ENCODE measurements at places on chromosomes 11 and 22.

GRCh38 chr11:34809191-34810106 lies 106.7 kb downstream of the APIP start:
- no peak for DNase-seq

DNA sequence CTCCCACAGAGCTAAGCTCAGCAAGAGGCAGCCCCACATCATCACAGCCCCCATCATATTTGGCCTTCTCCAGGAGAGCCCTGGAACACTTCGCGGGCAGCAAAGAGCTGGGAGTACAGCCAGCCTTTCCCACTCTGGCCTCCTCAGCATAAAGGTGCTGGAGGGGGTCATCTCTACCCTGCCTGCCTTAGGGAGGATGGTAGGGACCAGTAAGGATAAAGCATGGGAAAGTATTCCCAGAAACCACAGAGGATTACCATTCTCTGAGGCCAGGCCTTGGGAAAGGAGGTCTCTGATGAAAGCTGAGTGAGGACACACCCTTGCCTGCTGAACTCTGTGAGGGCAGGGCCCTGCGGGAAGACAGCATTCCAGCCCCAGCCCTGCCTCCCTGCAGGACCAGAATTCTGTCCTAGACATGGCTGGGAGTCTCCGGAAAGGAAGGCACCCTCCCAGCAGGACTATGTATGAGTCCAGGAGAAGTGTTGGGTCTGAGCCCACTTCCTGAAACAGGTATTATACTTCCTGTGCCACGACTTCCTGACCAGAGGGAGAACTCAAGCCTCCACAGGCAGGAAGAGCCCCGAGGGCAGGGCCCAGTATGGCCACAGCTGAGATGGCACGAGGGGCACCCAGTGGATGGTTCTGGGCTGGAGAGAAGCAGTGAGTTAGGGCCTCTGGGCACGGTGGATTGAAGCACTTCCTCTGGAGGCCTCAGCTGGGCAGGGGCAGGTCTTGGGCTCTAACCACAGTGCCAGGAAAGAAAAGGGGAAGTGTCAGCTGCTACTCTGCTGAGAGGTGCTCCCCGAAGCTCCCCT lies 12.9 kb upstream of the CASTOR1 start:
- DNase-seq = no peak

- no peak for DNase-seq
Measured at GRCh38 chr11:16034074-16034473, 322.3 kb downstream of the SOX6 start.

GRCh38 chr11:60477035-60477445 lies 15.5 kb upstream of the MS4A12 start:
- no peak for DNase-seq

DNA sequence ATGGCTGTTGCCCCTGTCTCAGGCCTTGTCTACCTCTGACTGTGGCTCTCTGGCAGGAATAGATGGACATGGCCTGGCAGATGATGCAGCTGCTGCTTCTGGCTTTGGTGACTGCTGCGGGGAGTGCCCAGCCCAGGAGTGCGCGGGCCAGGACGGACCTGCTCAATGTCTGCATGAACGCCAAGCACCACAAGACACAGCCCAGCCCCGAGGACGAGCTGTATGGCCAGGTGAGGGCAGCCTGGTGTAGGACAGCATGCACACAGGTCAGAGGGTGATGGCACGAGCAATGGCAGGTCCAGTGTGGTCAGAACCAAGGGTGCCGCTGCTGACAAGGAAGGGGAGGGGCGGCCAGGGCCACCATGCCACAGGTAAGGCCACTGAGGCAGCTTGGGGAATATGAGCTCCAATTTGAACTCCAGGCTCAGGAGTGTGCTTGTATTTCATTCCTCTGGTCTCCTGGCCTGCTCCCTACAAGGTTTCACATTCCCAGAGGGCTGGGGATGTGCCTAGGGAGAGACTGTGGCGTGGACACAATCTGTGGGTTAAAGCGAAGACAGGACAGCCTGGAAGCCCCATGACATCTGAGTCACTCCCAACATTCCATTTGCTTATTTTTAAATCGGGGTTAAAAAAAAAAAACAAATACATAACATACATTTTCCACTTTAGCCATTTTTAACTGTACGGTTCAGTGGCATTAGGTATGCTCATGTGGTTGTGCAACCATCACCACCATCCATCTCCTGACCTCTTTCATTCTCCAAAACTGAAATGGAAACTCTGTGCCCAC lies 562 bp downstream of the FOLR3 start:
- no peak for DNase-seq

DNA sequence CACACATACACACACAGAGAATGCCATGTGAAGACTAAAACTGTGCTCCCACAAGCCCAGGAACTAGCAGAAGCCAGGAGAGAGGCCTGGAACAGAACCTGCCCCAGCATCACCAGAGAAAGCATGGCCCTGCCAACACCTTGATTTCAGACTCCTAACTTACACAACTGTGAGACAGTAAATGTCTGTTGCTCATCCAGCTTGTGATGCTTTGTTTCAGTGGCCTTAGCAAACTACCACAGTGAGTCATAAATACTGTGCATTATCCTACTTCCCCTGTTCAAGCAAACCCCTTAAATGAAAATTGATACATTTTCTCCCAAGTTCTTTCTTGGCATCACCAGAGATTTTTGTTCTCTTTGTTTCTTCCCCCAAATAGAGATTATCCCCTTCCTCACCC lies 1539.4 kb upstream of the TENM4 start:
- DNase-seq = no peak

DNA sequence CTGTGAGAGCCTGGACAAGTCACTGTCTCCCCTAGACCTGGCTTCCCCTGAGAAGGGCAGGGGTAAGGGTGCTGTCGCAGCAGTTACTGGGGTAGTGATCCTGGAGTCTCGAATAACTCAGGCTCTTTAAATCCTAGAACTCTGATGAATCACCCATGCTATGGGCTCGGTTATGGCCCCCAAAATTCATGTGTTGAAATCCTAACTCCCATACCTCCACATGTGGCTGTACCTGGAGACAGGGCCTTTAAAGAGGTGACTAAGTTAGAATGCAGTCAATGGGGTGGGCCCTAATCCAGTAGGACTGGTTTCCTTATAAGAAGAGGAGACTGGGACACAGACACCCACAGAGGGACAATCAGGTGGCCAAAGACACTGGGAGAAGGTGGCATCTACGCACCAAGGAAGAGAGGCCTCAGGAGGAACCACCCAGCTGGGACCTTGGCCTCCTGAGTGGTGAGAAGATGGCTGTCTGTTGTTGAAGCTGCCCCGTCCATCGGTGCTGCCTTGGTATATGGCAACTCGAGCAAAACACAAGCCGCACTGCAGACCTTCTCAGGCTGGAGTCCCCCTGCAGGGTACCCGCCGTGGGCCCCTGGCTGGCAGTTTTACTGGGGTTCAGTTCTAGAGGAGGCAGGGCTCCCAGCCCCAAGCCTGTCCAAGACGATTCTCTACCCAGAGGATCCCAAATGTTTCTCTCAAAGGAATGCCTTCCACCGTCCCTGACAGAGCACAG lies 48.8 kb upstream of the SHISAL1 start:
- DNase-seq = no peak

- DNase-seq = no peak
Measured at GRCh38 chr22:48138855-48139254, 1376.4 kb downstream of the TBC1D22A start.

DNA sequence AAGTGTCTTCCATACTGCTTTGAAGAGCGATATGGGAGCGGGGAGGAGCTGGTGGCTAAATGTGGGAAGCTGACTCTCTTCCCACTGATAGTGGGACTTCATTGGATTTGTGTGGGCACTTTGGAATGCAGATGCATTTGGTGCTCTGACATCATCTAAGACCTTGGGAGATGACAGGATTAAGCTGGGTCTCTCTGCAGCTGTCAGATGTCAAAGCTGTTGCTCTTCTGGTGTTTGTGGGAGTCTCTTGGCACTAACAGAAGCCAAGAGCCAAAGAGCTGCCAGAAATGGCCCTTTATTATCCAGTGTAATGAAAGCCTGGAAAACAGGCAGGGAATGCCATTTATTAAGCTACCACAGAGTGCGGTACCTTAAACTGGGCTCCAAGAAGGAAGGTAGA lies 20.6 kb downstream of the GRAMD1B start:
- no peak for DNase-seq

- DNase-seq = no peak
Measured at GRCh38 chr22:36860821-36861659, at the start of gene NCF4. Gene NCF4 (plus strand): TSS chr22:36861006. CDS start chr22:36861172, 166 bp downstream.

DNA sequence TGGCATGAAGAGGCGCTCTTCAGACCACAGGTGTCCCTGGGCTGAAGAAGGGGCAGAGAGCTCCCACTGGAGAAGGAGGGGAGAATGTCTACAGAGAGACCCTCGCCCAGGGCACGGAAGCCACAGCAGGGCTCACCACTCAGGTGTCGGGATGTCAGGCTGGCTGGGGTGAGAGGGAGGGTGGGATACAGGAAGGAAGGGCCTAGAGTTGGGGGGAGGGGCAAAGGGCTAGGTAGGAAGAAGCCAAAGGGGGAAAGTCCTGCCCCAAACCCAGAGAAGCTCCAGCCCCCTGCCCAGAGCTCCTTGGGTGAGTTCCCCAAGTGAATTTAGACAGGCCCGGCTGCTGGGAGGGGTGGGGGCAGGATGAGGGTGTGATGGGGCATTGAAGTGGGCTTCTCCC lies 232.0 kb downstream of the CEP164 start:
- DNase-seq = no peak

DNA sequence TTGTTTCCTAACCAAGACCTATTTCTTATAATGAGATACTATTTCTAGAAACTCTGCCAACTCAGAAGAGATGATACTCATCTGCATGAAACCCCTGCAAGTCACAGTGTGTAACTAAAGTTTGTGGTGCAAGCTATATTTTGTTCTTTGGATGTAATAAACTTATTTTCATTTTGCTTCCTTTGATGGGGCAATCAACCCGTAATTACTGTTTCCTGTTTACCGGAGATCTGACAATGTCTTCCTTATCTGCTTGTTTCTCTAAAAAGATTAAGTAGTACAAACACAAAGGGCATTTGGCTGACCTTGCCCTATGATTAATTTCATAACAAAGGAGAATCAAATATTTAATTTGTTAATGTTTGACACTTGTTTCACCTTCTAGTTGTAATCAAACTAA lies 846.6 kb upstream of the ANO3 start:
- DNase-seq = no peak

DNA sequence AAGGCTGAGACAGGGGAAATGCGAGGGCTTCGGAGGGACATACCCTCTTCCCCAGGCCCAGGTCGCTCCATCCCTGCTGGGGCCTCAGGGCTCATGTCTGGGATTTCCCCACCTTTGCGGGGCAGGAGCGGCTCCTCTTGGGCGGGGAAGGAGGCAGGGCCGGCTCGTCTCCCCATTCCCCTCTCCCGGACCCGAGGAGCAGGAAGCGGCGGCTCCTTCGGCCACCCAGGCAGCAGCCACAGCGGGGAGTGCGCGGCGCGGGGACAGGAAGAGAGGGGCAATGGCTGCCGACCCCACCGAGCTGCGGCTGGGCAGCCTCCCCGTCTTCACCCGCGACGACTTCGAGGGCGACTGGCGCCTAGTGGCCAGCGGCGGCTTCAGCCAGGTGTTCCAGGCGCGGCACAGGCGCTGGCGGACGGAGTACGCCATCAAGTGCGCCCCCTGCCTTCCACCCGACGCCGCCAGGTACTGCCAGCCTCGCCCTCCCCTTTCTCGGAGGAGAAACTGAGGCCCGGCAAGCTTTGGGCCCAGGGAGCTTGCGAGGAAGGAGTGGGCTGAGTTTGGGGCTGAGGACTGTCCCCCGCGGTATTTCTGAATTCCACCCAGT lies at the start of gene ANKK1:
ANKK1 (plus strand) TSS at position 175 of the 607 bp plus-strand sequence; CDS start at position 281, 106 bp downstream.
- no peak for DNase-seq

GRCh38 chr11:69635804-69636511 lies 5.0 kb upstream of the CCND1 start:
- no peak for DNase-seq

DNA sequence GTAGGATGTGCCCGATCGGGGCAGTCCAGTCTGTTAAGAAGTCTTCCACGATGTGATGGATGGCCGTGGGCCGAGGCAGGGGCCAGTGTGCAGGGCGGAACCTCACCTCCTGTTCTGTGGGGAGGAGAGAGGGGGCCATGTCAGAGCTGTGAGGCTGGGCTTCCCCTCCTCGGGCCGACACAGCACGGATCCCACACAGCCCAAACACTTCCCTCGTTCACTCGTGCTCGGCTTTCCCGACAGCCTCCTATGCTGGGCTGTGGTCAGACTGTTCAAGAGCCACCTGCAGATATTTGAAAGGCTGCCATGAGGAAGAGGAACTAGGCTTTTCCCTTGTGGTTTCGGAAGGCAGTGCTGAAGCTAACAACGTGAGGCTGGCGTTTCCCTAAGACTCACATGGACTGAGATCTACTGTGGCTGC lies 12.3 kb upstream of the TXN2 start:
- DNase-seq = no peak

- no peak for DNase-seq
Measured at GRCh38 chr22:30308518-30309230, 18.1 kb downstream of the TBC1D10A start.

DNA sequence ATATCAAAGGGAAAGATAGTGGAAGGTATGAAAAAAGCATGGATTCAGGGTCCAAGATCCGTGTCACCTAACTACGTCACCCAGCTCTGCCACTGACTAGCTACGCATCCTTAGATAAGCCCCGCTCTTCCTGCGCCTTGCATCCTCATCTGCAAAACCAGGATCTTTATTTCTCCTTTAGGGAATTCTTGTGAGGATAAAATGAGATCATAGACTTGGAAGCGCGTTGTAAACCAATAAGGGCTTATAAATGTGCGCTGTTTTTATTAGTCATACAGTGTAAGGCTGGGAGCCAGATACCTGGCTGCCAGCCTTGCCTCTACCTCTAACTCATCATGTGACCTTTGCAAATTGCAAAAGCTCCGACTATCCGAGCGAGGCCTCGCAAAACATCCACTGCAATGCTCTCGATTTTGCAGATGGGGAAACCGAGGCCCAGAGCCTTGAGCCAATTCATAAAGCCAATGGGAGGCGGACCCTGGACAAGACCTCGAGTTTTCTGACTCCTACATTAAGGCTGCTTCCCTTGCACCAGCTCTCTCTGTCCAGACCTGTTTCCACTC lies 753 bp downstream of the PRPF19 start:
- DNase-seq = no peak

DNA sequence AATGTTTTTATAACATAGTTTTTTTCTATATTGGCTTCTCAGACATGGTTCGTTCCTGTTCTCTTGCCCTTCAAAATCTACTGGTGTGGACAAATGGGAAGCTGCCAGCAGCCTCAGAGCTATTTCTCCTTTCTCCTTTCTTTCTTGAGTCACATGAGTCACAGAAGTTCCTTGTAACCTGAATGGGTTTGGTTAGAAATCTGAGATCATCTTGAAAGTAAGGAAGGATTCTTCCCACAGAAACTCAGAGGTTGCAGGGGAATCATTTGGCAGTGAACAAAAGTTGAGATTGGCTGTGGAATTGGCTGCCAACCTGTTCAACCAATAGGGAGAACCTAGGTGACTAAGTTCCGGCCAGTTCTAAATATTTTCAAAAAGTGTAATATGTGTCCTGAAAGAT lies 12.5 kb downstream of the PLET1 start:
- no peak for DNase-seq

GRCh38 chr11:13094930-13095687 lies 86.0 kb downstream of the RASSF10 start:
- no peak for DNase-seq

- DNase-seq = no peak
Measured at GRCh38 chr22:33652615-33653014, 267.7 kb downstream of the LARGE1 start.

Data from NCI-H1048 (cell line).